ENCODE measurements at places on chromosomes 7 and 10.

DNA sequence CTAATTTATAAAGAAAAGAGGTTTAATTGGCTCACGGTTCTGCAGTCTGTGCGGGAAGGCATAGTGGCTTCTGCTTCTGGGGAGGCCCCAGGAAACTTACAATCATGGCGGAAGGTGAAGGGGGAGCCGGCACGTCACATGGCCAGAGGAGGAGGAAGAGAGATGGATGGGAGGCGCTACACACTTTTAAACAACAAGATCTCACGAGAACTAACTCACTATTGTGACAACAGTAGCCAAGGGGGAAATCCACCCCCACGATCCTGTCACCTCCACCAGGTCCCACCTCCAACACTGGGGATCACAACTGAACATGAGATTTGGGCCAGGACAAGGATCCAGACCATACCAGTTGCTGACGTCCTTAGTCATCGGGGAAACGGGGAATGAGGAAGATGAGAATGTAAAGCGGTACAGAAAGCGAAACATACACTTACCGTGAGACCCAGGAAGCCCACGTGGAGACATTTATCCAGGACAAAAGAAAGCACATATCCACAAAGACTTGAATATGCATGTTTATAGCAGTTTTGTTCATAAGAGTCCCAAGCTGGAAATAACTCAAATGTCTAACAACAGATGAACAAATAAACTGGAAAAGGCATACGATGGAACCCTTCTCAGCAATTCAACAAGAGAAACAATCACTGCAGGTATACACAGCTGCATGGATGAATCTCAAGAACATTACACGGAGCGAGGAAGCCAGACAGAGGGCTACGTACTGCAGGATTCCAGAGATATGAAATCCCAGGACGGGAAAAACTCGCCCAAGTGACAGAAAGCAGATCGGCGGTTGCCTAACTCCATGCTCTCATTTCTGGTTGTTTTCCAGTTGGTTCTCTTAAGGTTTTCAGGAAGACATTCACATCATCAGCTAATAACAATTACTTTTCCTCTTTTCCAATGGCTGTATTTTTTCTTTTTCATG is 26.2 kb upstream of the INPP5A start:
- no peak for DNase-seq

- no peak for DNase-seq
Observed at GRCh38 chr10:91366704-91367103, 43.4 kb upstream of the HECTD2 start.

DNA sequence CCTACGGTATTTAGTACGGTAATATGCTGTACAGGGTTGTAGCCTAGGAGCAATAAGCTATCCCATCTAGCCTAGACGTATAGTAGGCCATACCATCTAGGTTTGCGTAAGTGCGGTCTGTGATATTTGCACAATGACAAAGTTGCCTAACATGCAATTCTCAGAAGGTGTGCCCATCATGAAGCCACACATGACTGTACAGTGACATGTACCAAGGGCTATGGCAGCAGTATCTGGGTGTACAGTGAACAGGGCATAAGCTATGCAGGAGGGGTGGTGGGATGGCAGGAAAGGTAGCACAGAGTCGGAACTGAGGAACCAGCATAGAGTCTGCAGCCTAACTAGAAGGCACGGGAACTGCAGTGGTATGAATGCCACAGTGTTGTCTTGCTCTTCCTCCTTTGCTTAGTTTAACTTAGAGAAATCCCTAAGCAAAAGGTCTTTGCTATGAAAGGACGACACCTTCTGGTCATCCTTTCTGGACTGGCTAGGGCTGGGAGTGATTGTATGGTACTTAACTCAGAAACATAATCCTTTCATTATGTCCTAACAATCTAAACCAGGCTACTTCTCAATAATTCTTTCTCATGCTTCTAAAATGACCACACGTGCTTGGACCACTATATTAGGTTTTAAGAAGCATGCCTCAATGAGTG is 93.5 kb downstream of the DYNC1I1 start:
- DNase-seq = peak; percentile 38

DNA sequence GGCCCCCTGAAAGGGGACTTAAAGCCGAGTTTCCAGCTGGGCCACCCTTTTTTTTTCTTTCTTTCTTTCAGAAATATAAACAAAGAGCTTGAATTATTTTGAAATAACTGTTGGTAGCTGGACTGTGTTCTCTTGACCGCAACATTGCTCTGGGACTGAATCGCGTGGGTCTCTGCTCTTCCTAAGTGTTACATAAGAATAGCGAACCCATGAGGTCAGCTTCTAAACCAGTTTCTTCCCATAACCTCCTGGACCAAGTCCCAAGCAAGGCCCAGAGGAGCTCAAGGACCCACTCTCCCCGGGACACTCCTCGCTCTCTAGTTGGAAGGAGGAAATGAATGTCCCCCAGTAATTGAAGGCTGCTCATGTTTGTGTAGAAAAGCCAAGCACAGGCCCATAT is 91.1 kb downstream of the CXCL12 start:
- peak; percentile 20 for DNase-seq

- peak; percentile 99 for DNase-seq
Observed at GRCh38 chr10:30736685-30737232, 107.2 kb upstream of the LYZL2 start.

GRCh38 chr7:157386979-157387800 is 50.4 kb downstream of the DNAJB6 start:
- DNase-seq = peak; percentile 82

DNA sequence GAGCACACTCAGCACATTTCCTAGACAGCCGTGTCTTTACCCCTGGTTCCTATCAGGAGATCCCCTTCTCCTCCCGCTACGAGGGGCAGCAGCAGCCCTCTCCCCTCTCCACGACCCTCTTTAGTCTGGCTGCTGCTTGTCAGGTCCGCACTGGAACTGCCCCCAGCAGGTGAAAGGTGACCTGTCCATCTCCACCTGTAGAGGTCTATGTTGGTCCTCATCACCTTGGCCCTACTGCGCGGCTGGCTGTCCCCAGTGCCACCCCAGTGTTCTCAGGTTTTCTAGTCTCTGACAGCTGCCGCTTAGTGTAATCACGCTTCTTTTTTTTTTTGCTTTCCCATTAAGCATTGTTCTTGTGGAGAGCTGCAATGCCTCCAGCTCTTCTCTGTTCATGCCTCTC is 545.7 kb downstream of the SDK1 start:
- no peak for DNase-seq

DNA sequence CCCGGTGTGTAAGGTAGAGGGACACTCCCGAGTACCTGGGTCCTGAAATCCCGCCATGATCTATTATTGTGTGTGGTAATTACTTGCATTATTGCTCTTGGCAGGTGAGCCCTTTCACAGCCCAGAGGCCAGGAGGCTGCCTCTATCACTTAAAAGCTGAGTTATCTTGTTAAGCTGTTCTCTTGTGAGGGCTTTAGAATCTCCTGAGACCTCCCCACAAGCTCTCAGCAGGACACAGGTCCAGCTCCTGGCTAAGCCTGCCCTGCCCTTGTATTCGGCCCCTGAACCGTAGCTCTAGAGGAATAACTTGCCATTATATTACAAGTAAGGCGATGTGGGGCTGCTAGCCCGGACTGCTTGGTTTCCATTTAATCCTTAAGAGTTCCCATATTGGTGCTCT is 13.9 kb downstream of the SND1 start:
- no peak for DNase-seq

GRCh38 chr10:93482145-93482834 is at the start of gene MYOF:
MYOF (minus strand) TSS chr10:93482334; CDS start chr10:93482194, 140 bp downstream.
- peak; percentile 97 for DNase-seq

- DNase-seq = no peak
Observed at GRCh38 chr10:85212526-85212925, 884.1 kb downstream of the CCSER2 start.

DNA sequence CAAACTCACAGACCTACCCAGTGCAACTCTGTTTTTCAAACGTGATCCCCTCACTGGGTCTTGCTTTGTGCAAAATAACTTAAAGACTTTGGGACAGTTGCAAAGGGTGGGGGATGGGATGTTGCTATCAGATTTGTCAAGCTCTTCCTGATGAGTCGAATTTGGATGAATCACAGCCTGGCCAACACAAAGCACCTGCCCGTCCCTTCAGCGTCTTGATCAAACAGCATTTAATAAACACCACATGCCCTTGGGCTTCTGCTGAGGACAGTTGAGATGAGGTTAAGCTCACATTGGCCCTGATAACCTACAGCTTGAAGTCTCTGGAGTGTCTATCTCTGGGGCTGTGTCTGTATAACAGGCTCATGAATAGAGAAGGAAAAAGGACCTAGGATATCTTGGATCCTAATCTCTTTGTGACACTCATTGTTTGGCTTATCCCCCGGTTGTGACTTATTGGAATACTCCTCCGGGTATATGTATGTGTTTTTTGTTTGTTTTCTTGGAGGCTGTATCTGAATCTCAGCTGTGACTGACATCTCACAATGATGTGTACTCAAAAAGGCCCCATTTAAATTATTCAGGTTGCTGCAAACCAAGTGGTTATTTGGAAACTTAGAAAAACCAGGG is 132.6 kb upstream of the NAMPT start:
- no peak for DNase-seq

DNA sequence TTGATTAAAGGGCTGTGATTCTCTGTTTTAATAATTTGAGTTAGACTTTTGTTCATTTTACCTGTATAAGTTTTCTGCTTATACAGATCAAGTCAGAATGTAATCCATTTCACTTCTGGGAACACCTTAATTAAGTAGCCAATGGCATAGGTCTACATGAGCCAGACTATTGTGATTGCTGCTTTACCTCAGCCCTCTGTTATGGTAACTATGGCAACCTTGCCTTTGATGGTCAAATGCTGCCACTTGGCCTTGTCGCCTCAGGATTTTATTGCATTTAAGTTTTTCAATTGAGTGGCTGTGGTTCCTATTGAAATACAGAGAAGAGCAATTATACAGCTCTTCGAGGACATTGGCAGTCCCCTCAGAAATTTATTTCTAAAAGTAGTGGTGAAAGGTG is 64.3 kb upstream of the TMEM106B start:
- DNase-seq = no peak

DNA sequence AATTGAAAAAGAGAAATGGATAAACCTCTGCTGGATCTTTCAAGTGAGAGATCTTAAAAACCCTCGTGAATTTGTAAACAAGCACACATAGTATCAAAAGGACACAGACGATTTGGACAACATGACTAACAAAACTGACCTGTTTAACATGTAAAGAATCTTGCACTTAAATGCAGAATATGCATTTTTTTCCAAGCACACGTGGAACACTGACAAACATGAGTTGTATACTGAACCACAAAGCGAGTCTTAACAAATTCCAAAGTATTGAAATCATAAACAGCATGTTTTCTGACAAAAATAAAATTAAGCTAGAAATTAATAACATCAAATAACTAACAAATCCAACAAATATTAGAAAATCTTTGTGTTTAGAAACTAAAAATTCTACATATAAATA is 65.0 kb upstream of the ZNF746 start:
- peak; percentile 22 for DNase-seq

DNA sequence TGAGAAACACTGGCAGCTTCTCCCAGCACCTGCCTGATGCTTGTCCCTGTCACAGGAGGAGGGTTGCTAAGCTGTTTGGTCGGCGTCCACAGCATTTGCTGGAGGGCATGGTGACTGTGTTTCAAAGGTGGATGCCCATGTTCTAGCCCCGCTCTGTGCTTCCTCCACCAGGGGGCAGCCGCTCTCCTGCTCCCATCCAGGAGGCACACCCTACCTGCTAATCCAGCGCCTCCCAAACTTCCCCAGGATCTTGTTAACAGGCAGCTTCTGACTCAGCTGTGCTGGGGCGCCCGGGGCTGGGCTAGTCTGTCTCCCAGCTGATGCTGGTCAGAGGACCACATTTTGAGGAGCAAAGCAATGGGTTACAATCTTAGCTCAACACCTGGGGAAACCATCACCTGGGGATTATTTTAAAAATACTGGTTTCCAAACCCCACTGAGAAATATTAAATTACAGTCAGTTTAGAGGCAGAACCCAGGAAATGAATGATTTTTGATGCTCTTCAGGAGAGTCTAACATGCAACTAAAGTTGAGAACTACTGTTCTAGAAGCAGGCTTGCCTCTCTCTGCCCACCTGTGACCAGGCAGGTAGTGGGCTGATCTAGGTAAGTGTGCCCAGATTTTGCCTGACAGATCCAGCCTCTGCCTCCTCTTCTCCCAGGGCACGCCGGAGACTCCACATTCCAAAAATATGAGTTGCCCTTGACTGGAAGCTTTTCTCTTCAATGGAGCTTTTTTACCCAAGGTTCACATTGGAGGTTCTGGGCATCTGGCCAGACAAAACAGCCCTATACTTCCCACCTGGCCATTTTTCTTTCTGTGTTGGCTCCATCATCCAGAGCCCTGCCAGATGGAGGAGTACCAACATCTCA is 92.7 kb upstream of the GPR26 start:
- peak; percentile 7 for DNase-seq

- DNase-seq = no peak
Observed at GRCh38 chr10:93589648-93590562, 11.1 kb downstream of the RBP4 start.

GRCh38 chr7:26140380-26140779 is 11.6 kb upstream of the NFE2L3 start:
- DNase-seq = no peak

DNA sequence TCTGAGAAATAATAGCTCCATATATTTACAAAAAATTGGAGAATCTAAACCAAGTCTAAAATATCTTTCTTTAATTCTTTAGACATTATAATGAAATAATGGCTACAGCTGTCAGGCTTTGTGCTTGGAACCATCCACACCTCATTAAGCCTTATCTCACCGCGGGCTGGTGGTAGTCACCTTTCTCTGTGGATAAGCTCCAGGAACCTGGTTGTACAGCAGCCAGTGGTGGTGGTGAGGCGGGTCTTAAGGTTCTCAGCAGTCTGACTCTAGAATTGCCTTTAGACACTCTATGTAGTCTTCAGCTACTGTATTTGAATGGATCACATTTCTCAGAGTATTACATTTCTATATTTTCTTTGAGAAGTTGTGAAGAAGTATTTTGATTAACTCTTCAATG is 34.2 kb downstream of the CUL1 start:
- DNase-seq = no peak

GRCh38 chr10:62264702-62265436 is 3.8 kb downstream of the RTKN2 start:
- peak; percentile 86 for DNase-seq

DNA sequence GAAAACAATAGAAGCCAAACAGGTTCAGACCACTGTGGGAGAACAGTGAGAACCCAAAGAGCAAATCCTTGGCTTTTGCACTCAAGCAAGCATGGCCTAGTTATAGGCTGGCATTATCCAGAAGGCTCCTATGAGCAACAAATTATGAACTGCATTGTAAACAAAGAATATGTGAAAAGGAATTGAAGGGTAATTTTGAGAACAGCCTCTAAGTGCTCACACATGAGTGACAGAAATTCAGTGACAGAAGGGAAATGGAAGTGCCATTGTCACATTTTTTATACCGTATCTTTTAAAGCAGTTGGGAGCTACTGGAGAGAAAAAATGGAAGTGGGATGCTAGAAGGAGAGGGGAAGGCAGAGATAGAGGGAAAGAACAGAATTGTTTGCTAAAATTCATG is 114.2 kb downstream of the MACC1 start:
- no peak for DNase-seq

All from fibroblast of skin of back (primary cell).